Hypothalamus (tissue), 51 donors: ENCODE measurements at places on chromosomes 5 and 9.

GRCh38 chr5:851553-851952 lies 767 bp upstream of the ZDHHC11 start:
- no peak for DNase-seq

GRCh38 chr5:156971848-156972525 lies 9.0 kb upstream of the TIMD4 start:
- DNase-seq = no peak

DNA sequence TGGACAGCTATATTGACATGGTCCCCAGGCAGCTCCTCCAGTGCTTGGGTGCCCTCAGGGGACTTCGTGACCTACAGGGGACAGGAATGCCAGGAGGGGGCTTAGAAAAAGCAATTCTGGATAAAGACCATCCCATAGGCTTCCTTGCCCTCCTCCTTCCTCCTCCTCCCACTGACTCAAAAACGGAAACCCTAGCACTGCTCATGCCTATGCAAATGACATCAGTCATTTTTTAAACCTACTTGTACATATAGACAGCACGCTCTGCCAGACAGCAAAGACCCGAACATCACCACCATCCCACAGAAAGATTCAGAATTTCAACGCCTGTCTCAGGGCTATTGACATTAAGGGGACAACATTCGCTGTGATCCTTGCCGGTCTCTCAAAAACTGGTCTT lies 11.0 kb downstream of the IGFBPL1 start:
- no peak for DNase-seq

DNA sequence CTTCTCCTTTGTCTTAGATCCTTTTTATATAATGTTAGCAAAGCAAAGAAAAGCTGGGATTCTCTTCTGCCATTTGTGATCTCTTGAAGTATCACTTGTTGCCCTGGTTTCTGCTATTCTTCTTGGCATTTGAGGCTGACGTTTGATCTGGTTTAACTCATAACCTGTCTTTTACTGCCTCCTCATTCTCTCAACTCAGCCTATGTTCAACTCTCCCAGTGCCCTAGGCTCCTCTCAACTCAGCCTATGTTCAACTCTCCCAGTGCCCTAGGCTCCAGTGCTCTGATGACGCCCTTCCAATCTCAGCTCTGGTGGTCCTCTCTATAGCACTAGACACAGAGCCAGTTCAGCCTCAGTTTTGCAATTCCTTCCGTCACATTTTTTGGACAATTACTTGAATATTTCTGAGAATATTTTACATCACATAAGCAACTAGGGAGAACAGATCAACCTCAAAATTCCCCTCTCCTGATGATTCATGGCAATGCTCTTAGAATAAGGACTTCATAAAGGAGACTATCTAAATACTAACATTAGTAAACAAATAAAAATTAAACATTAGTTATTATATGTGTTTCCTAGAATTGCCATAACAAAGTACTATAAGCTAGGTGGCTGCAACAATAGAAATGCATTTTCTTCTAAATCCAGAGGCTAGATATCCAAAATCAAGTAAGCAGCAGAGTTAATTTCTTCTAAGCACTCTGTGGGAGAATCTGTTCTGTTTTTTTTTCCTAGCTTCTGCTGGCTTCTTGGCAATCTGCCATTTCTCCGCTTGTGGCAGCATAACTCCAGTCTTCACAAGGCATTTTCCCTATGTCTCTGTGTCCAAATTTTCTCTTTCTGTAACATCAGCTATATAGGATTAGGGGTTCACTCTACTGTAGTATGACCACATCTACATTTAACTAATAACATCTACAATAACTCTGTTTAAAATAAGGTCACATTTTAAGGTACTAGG lies 662.1 kb upstream of the FTMT start:
- DNase-seq = peak; percentile 3

DNA sequence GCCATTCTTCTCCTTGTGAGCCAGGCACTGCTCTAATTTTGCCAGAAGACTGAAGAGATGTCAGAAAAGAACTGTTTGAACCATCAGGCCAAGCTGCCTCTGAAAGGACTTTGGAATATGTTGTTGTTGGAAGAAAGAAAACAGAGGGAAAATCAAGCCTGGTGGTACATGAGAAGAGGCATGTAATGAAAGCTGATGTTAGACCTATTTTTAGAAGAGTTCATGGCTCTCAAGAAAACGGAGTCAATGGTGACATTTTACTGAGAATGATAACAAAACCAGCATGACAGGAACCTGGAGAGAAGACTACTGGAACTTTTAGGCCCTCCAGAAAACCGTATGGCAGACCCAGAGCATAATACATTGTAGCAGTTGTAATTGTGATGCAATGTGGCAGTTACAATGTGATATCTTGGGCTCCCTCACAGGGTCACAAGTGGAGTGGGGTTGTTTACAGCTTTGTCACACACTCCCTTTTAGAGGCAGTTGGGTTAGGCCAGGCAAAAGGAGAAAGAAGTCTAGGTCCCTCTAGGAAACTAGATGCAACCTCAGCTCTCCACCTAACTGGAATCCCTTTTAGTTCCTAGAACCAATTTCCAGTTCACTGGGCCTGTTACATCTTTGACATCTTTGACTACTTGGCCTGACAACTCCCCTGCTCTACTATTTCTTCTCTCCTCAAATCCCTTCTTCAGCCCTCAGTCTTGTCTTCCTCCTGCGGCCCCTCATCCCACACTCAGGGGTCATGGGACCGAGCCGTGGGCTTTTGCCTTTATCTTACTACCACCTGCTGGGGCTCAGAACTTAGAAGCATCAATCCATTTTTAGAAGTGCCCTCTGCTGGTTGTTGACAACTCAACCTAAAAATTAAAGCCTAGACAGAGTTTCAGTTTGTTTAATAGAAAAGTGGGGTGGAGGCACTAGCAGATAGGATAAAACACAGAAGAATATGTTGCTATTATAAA lies 61.2 kb upstream of the JAK2 start:
- no peak for DNase-seq

- DNase-seq = no peak
These were observed 15.0 kb downstream of the PRR16 start for GRCh38 chr5:120479066-120479465.

DNA sequence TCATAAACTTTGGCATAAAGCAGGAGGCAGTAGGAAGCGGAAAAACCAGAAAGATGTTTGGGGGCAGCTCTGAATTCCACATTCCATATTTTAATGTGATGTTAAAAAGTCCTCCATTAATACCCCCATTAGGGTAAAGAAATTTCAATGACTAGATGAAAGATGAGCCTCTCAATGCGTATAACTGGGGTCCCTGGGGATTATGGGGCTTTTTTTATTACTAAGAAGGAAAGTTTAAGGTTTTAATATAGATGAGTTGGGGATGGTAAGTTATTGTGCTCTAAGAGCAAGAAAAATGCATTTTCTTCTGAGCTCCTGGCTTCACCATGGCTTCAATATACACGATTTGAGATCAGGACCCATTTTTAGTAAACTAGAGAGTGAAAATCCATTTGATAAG lies 321.9 kb downstream of the CDK5RAP2 start:
- no peak for DNase-seq

- DNase-seq = no peak
These were observed 283.2 kb upstream of the TMEM161B start for GRCh38 chr5:88551724-88552345.

GRCh38 chr5:71938895-71939294 lies 168.4 kb upstream of the MAP1B start:
- DNase-seq = no peak

- no peak for DNase-seq
These were observed 48.4 kb upstream of the EPB41L4A start for GRCh38 chr5:112467485-112467884.

- no peak for DNase-seq
These were observed 50.8 kb downstream of the SERINC5 start for GRCh38 chr5:80204808-80205614.

GRCh38 chr5:50807661-50808060 lies 141.2 kb downstream of the PARP8 start:
- no peak for DNase-seq

GRCh38 chr5:41270423-41271251 lies 57.3 kb upstream of the C6 start:
- no peak for DNase-seq

- no peak for DNase-seq
These were observed 703 bp downstream of the ISCA1 start for GRCh38 chr9:86281593-86282076.

DNA sequence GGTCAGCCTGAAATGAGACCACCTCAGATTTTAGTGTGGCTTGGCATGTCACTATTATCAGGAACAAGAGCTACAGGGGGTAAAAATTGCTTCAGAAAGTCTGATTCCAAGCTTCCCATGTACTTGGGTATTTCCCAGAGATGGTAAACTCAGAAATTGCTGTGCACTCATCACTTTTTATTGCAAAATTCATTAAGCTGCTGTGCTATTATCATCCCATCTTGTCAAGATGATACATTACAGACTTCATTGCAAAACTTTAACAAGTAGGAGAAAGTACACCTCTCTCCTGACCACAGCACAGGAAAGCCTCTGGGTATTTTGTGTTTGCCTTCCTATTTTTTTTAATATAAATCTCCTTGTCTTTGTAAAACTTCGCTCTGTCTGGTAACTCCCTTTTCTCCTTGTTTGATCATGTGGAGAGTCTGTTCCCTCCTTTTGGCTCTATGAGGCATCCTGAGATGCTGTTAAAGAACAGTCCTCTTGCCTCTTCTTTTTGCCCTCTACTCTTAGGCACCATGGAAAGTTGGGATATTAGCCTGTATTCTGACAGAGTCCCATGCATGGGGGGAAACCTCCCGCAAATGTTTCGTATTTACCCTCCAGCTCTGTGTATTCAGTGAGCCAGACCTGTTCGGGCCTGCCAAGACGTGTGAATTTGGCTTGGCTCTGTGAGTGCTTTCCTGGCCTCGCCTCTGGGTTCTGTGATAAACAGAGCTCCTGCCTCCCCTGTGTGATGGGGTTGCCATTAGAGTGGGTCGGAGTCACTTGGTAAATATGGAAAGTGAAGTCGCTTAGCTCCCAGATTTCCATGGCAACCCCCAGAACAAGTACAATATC lies 260.7 kb downstream of the NR3C1 start:
- no peak for DNase-seq

GRCh38 chr5:134579284-134579771 lies 53.3 kb downstream of the SAR1B start:
- DNase-seq = no peak

DNA sequence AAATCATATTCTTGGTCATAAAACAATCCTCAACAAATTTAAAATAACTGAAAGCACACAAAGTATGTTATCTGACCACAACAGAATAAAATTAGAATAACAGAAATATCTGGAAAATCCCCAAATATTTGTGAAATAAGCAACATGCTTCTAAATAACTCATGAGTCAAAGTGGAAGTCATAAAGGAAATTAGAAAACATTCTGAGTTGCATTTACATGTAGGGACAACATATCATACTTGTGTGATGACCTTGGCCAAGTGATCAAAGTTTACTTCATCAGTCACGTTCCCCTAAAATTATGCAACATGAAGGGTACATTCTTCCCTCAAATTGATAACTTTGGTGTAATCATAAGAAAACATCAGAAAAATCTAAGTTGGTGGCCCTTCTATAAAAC lies 64.7 kb downstream of the CSF2 start:
- no peak for DNase-seq

DNA sequence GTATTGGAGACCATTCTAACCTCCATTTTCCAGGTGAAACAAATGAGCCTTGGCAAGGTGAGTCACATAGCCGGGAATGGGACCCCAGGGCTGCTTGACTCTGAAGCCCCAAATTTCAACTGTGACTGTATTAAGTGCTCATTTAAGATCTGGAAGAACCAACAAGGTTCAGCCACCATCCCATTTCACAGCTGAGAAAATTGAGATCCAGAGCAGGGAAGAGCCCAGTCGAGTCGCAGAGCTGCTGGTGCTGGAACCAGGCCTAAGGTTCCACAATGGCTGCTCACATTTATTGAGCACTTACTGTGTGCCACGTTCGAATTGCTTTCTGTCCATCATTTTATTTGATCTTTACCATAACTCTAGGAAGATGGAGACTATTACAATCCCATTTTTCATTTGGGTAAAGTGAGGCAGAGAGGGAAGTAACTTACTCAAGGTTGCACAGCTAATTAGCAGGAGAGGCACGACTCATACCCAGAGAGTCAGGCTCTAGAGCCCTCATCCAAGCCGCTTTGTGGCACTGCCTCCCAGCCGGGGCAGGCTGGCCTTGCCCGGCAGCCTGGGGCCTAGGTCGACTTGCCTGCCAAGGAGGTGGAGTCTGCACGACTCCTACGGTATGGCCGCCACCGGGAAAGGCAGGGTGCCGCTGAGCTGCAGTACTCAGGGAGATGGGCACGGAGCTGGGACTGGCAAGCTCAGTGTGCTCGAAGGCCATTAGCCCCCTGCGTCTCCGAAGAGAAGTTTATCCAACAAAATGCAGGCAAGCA lies 4.3 kb upstream of the NTNG2 start:
- DNase-seq = no peak

- no peak for DNase-seq
These were observed 557.0 kb downstream of the TLE1 start for GRCh38 chr9:81132318-81132717.

- no peak for DNase-seq
These were observed 14.9 kb upstream of the WNT8A start for GRCh38 chr5:138068742-138069600.

GRCh38 chr5:35131723-35132122 lies 84.0 kb upstream of the AGXT2 start:
- DNase-seq = no peak

DNA sequence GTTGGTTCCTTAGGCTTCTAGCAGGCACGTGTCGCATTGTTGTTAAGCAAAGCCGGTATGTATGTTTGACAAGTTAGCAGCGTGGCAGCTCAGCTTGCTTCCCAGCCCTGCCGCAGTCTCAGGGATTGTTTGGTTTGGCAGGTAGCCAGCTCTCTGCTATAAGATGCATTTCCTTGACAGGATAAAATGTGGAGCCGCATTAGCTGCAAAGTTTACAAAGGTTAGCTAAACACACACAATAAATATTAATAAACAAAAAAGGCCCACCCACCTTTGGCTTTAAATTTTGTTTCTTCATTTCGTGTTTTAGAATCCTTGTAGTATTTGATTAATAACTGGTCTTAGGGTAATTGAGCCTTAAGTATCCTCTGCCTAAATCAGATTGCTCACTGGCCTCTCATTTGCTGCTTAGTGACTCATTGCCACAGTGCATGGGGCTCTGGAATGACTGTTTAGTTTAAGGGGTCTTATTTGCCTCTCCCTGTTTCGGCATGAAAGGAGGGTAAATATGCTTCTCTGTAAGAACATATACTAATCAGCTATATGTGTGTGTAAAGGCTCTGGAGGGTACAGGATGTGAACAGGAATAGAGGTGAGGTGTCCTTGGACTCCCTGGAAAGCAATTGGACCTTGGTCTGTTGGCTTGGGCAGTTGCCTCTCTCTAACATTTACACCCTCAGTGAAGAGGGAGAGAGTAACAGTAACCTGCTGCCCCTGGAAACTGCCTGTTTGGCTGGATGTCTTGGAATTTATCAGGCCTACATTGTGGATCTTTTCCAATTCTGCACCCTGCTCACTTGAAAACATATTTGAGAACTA lies 122.0 kb downstream of the GDNF start:
- DNase-seq = no peak

- DNase-seq = no peak
These were observed 25.8 kb upstream of the S1PR3 start for GRCh38 chr9:88965473-88965872.

- no peak for DNase-seq
These were observed 464.9 kb downstream of the TLE1 start for GRCh38 chr9:81224166-81225081.

- DNase-seq = no peak
These were observed 38.6 kb downstream of the PHF2 start for GRCh38 chr9:93614830-93615468.
